ENCODE measurements at places on chromosomes 1 and 21.

DNA sequence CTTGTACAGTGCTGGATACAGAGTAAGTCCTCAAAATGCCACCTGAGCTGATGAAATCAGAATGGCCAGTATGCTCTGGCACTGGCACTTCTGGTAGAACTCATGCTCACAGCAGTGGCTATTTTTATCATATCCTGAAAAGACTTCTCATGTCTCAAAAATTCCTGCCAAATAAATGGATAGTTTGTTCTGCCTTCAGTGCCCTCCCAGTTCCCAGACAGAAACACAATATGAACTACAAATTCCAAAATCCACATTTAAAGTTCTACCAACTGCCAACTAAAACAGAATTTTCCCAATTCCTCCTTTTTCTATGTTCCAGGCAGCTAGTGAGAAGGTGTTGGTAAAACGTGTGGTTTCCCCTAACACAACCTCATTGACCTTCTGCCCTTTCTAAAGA lies 51.4 kb upstream of the RGS1 start:
- no peak for DNase-seq

DNA sequence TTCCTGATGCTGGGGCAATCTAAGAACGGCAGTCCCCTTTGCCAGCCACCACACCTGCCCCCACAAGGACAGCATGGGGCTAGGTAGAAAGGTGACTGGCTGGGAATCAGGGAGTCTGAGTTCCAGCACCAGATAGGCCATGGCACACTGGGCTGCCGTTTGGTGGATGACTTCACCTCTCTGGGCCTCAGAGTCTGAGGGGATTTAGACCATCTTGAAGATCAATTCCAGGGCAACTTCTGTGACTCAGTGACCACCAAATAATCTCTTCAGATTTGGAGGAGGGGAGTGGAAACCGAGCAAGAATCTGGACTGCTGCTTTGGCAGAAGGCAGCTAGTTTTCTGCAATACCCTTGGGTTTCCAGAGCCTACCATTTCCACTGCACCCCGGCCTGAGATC lies 92.1 kb upstream of the EDN2 start:
- no peak for DNase-seq

GRCh38 chr1:181583598-181583997 lies 100.3 kb downstream of the CACNA1E start:
- DNase-seq = no peak

GRCh38 chr1:1091344-1092148 lies 17.4 kb upstream of the RNF223 start:
- no peak for DNase-seq

DNA sequence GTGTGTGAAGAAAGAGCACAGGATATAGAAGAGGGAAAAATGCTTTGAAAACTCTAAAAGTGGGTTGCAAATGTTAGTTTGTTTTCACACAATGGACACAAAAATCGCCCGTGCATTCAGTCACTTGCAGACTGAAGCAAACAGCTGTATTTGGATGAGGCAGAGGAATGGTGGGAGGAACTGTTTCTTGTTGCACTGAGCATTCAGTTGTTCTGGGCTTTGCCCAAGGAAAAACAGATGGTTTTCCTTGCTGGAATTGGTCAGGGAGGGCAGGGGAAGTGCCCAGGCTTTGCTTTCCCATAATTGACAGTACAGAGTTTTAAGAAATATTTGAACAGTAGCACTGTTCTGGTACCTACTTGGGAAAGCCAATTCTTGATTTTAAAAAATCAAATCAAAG lies 19.5 kb upstream of the WARS2 start:
- no peak for DNase-seq

DNA sequence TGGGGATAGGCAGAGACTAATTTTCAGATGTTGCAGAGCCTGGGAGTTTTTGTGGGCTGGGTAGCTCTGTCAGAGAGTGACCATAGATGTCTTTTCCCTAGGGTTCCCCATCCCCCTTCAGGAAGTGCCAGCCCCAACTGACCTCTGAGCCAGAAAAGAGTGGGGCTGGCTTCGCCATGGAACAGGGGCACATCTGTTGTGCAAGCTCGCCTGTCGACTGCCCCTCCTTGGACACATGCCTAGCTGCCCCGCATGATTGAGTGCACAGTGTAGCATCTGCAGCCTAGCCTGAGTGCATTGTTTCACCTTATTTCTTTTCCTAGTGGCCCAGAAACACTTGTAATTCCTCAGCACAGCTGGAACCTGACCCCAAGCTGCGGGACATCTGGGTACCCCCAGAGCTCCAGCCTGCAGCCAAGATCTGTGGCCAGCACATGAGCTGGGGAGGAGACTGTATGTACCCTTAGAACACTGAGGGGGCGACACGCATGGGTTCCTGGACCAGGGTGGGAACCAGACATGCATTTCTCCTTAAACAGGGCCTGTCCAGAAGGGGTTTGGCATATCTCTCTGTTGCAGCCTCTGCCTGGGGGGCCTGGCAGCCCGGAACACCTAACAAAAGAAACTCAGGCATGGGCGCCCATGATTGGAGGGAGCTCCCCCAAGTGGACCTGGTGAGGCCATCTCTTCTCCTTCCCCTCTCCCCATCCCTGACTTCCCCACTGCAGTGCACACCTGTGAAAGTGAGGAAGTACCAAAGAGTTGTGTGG lies 55.2 kb downstream of the SYT14 start:
- DNase-seq = no peak

All from retinal pigment epithelial cell (primary cell).